Pulmonary artery endothelial cell (primary cell): ENCODE measurements at places on chromosomes 3 and 15. TPM values are rescaled to one million over a fixed set of nuclear protein-coding genes. Genes with fewer than 3 reads are reported as not detected.

The CHRNA3 gene
- not detected in 2 replicates for total RNA-seq

- no peak for DNase-seq
Measured at GRCh38 chr3:128931046-128931445, 51.6 kb downstream of the ACAD9 start.

- no peak for DNase-seq
Measured at GRCh38 chr3:191356631-191357439, 26.5 kb upstream of the UTS2B start.

GRCh38 chr15:89654847-89655805 lies at the start of gene KIF7:
KIF7 (minus strand) TSS chr15:89655467; CDS start chr15:89652930, 2,537 bp downstream.
- no peak for DNase-seq

DNA sequence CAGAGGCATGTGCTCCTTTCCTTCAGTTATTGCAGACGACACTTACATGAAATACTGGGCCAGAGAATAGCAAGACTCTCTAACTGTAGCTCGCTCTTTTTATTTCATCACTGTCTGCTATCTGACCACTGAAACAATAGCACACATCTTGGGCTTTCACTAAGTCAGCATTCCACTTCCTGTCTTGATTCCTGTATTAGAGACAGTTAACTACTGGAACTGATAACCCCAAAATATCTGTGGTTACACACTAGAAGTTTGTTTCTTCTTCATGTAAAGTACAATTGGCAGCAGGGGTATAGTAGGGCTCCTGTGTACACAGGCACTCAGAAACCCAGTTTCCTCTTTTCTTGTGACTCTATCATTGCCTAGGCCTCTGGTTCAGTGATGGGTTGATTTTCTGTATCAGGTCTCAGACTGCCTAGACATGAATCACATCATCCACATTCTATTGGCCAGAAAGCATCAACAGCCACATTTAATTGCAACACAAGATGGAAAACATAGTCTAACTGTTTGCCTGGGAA lies 230.2 kb upstream of the CD96 start:
- no peak for DNase-seq
